Lower leg skin (tissue), 4 donors: ENCODE measurements at places on chromosomes 5 and 9.

DNA sequence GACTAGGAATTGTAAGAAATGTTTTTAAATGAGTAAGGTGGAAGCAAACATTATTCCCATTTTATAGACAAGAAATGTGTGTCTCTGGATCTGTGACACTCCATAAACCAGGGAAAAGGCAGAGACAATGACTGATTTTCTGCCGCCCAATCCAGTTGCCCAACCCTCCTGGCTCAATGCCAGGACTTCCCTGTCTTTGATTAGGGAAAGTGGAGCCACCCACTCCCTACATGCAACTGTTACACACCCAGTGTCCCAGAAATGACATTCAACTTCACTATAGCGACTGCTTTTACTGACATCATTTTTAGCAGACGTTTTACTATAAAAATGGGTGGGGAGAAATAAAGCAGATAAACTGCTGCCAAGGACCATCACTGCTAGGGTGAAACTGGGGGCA is 79.7 kb downstream of the THBS4 start:
- no peak for DNase-seq

GRCh38 chr5:40652441-40653220 is 27.1 kb upstream of the PTGER4 start:
- DNase-seq: no peak

DNA sequence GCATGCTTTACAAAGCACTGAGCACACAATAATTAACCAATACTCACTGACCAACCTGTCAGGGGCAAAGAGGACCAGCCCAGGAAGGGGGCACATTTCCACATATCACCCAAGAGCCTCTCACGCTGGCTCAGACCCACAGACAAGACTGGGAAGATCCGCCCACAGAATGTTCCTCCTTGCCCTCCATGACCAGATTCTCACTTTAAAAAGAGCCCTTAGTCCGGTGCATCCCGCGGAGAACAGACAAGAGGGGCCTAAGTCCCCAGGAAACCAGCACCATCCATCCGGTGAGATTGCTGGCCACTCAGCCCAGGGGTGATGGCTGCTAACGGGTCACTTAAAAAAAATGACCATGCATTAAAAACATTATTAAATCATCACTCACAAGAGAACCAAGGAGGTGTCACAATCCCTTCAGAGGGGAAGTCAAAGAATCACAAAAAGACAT is 32.9 kb downstream of the SEMA4D start:
- no peak for DNase-seq

DNA sequence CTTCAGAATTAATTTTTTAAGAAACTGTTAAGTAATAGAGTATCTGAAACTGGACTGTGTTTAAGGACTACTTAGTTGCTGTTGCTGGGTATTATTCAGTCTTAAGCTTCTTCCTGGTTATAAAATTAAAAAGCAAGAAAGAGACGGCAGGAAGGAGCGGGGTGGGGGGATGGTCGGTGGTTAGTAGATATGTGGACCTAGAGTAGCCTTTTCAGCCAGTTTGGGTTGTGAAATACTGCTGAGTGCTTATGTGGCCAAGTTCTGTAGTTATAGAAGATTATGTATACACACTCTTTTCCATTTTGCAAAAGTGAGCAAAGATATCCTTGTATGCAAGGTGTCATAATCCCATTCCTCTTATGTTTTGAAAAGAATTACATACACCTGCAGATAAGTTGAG is 28.5 kb downstream of the TRIO start:
- DNase-seq: no peak
